ENCODE measurements at places on chromosomes 16 and 17.

GRCh38 chr16:83356266-83356665 is 451.5 kb upstream of the HSBP1 start:
- DNase-seq = peak; percentile 73

DNA sequence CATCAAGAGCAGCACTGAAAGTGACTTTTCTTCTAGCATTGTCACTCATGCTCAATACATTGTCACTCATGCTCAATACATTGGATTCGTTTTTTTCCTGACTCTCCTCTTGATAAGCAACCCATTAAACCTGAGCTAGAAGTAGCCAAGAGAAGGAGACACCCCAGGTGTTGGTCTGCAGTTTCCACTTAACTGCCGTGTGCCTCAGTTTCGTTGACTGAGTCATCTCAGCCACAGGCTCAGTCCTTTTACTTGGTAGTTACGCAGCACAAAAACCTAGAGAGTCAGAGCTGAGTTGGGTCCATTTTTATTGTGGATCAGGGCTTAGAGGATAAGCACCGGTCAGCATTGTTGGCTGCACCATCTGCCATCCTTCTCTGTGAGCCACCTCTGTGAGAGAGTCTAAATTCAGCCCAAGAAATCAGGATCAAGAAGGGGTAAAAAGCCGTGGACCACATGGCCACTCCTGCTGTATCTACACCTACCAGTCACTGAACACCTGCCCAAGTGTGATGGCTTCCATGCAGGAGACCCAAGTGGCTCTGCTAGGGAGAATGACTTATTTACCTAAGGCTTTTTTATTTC is 11.3 kb downstream of the GINS2 start:
- DNase-seq = no peak

DNA sequence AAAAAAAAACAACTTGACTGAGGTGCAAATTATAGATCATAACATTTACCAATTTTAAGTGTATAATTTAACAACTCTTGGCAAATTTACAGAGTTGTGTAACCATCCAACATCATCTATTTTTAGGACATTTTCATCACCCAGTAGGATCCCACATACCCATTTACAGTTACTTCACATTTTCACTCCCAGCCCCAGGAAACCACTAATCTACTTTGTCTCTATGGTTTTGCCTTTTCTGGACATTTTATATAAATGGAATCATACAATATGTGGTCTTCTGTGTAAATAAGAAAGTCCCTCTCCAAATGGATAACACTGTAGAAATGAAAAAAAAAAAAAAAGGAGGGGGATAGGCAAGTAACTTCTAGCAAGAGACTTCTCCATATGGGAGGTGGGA is 26.1 kb upstream of the XYLT1 start:
- DNase-seq = no peak

GRCh38 chr17:1731194-1731506 is 6.6 kb downstream of the WDR81 start:
- no peak for DNase-seq

GRCh38 chr16:27685807-27686206 is 135.9 kb downstream of the KATNIP start:
- no peak for DNase-seq

DNA sequence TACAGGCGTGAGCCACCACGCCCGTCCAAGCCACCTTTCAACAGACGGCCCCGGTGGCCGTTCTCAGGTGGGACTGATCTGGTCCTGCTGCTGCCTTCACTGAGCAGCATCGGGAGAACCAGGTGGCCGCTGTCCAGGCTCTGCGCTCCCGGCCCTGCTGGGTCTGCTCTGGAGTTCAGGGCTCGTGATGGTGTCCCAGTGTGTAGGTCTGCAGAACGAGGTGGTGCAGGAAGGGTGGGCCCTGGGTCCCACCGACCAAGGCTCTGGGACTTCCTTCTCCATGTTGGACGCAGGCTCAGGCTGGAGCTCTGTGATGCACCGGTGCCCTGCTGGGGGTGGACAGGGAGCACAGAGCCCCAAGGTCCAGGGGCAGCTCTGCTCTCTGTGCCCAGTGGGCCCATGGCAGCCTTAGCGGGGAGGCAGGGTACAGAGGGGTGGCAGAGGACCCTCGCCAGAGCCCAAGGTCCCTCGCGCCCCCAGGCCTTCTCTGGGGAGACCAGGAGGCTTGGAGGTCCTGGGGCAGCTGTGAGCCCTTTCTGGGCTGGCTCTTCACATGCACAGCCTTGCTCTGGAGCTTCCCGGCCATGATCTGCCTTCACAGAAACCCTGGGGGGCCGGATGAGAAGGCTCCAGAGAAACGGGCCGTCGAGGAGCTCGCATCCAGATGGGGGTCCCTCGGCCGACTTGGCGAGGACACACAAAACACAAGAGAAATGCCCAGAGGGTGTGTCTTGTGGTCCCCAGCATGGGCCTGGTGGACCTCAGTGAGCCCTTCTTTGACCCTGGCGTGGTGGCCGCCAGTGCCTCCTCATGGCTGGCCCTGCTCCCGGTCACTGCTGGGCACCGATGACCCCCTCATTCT is 26.9 kb upstream of the BAHCC1 start:
- no peak for DNase-seq

DNA sequence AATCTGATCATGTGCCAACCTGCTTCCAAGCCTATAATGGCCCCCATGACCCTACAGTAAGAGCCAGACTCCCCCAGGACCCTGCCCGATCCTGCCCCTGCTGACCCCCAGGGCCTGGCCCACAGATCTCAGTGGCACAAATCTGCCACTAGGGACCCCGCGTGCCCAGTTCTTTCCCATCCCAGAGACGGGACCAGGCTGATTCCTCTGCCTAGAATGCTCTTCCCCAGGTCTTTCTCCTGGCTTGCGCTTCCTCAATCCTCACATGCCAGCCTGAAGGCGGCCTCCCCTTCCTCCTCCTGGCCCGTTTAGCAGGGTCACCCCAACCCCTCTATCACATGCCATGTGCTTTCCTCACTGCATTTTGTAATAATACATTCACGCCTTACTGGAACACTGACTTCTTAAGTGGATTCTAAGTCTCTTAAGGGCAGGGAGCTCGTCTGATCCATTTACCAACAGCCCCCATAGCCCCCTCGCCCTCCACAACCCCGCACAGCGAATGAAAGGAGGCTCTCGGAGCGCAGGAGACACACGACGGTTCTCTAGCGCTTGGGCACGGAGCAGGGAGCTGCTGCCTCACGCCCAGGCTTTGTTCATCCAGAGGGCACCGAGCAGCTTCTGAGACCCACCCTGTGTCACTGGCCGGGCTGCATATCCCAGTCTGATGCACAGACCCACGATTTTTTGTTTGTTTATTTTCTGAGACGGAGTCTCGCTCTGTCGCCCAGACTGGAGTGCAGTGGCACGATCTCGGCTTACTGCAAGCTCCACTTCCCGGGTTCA is 1.2 kb downstream of the TRIM65 start:
- peak; percentile 63 for DNase-seq

DNA sequence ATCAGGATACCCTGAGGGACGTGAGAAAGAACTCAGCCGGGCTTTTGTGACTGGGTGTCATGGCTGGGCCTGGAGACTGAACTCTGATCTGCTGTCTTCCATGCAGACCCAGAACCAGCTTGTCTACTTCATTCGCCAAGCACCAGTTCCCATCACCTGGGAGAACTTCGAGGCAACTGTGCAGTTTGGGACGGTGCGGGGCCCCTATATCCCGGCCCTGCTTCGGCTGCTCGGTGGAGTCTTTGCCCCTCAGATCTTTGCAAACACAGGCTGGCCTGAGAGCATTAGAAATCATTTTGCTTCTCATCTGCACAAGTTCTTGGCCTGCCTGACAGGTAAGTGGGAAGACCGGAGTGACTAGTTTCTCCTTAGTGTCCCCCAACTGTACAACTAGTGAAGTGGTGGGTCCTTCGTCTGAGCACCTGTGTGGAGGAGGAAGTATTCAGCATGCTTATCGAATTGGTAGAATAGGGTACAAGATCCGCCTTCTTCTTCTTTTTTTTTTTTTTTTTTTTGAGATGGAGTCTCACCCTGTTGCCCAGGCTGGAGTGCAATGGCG is 15.5 kb downstream of the DNAH2 start:
- no peak for DNase-seq

DNA sequence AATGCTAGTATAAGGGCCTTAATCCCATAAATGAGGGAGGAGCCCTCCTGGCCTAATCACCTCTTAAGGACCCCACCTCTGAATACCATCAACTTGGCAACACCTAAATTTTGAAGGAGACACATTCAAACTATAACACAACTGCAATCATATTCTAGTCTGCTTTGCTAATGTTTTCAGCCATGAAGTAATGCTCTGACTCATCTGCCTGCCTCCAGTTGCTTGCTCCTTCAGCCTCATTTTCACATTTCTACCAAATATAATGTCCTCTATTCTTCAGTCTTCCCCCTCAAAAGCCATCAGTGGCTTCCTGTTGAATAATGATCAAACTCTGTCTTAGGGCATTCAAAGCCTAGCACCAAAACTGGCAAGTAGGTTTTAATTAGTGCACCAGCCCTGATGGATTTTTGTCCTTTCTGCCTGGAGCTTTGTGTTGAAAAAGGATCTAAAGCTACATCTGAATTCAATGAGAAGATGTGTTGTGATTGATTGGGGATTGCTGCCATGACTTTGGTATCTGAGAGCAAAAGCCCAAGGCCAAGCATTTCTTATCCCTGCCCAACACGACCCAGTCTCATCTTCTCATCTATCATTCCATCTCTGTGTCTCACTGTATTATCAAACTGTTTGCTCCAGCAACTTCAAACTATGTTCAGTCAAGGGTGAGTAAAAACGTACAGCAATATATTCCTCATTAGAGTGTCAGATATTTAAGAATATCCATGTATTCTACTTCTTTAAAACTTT is 140.8 kb upstream of the ELAC2 start:
- DNase-seq = no peak

DNA sequence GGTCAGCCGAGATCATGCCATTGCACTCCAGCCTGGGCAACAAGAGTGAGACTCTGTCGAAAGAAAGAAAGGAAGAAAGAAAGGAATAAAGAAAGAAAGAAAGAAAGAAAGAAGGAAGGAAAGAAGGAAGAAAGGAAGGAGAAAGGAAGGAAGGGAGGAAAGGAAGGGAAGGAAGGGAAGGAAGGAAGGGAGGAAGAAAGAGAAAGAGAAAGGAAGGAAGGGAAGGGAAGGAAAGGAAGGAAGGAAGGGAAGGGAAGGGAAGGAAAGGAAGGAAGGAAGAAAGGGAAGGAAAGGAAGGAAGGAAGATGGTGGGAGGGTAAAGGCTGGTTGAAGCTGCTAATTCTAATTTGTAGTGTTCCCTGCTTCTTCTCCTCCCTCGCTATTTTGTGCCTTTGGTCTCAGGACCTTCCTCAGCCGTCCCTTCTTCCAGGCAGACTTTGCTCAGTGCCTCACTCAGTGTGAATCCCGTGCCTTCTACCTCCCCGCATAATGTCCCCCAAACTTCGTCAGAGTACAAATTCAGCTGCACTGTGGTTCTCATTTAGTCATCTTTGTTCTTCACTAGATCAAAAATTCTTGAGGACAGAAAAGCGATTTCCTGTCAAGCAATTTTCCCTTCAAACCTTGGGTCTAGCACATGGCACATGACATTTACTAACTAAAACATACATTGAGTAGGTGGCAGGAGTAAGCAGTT is 31.1 kb upstream of the PAFAH1B1 start:
- no peak for DNase-seq

DNA sequence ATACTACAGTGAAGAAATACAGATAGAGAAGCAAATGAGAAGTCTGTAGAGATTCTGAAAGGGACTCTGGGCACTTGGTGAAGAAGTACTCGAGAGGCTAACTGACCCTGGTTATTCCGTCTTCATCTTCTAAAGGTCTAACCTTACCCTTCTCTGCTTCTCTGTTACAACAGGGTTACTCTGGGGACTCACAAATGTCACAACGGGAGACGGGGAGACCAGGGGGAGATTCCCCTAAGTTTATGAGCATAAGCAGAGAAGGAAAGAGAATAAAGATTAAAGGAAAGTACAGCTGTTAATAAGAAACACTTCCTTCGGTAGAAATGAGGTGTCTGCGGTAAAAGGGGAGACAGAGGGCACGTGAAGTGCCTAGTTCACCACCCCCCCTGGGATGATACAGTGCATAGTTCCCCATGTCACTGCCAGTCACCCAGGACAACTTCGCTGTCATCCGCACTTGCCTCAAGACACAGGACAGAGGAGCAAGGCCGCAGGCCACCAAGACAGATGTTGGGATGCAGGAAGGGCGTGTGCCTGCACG is 75.2 kb upstream of the TRAP1 start:
- DNase-seq = no peak

GRCh38 chr17:30379303-30379902 is 676 bp downstream of the CPD start:
- peak; percentile 22 for DNase-seq

- no peak for DNase-seq
These were observed 22.2 kb downstream of the KIAA0513 start for GRCh38 chr16:85049706-85050305.

DNA sequence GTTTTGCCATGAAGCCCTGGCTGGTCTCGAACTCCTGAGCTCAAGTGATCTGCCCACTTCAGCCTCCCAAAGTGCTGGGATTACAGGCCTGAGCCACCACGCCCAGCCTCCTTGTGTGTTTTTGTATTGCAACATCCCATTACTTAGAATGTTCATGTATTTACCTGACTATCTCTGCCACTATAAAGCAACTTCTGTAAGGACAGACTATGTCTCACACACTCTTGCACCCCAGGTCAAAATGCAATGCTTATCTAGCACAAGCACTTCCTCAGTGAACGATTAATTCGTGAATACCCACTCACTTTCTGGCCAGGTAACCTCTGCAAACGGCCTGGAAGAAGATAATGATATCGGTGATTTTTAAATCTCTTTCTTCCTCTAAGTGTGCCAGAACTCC is 82.6 kb downstream of the NDEL1 start:
- no peak for DNase-seq

DNA sequence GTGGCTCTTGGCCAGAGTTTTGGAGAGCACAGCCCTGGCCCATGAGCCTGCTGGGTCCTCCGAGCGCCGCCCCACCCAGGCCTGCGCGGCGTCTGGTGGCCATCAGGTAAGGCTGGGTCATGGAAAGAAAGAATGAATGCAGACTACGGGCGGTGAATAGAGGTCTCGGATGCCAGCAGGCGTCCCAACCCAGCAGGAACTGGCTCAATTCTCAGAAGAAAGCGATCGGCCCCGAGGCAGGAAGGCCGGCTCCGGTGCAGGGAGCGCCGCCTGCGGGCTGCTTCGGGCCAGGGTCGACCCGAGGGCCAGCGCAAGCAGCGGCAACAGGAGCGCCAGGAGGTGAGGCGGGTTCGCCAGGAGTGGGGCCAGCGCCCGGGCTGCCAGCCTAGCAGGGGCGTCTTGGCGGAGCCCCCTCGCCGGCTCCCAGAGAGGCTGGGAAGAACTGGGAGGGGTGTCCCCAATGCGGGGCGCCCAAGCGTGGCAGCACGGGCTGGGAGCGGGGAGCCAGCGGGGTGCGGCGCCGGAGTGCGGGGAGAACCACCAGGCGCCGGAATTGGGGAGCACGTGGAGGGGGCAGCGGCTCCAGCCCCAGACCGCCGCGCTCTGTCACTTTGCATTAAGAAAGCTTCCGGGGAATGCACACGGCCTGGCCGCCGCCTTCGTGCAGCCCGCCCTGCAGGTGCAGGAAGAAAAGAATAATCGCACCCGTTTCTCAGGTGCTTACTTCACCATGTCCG is 7.1 kb upstream of the TMC5 start:
- peak; percentile 63 for DNase-seq

- DNase-seq = no peak
These were observed 14.0 kb upstream of the COTL1 start for GRCh38 chr16:84631886-84632285.

Data from hematopoietic multipotent progenitor cell treated with erythropoietin and hydrocortisone succinate and interleukin-3 and kit ligand, for 6 days (in vitro differentiated cells).